ENCODE measurements at places on chromosomes 5 and 9. TPM values are rescaled to one million over a fixed set of nuclear protein-coding genes. Genes with fewer than 3 reads are reported as not detected.

GRCh38 chr9:105144076-105144475 lies 100.4 kb upstream of the SLC44A1 start:
- H3K27me3 ChIP-seq, result no peaks in the 10 kb centered on the region
- no peaks in the 10 kb centered on the region for H3K4me1 ChIP-seq
- no peak overlapping the region for H3K27ac ChIP-seq
- H3K36me3 ChIP-seq, result no peaks in the 10 kb centered on the region

DNA sequence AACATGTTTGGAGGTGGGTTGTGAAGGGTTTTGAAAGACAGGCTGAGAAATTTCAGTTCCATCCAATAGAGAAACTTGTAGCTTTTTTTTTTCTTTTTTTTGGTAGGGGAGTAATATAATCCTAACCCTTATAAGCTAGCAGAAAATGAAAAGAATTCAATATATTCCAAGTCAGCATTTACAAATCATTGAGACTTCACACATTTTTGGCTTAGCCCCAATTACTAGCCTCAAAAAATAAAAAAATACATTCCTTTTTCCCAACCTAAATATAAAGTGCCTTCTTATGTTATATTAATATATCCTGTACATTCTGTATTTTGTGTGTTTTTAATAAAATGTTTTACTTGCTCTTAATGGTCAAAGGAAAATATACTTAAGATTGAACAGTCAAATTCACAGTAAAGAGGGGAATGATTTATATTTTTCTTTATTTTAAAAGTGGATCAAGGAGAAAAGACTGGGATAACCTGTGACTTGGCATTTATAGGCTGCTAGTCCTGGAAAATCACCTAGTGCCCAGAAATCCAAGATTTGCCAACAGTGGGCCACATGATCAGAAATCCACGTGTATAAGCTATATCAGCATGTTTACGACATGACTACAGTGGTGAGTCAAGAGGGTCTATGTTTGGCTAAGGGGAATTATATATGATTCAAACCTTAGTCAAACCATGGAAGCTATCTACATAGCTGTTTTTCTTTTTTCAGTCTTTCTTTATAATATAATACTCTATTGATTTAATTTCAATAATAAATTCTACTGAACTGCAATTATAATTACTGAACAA lies 14.5 kb downstream of the HACD4 start:
- no peaks in the 10 kb centered on the region for H3K4me1 ChIP-seq
- H3K27ac ChIP-seq, result no peak overlapping the region
- H3K27me3 ChIP-seq, result no peaks in the 10 kb centered on the region
- DNase-seq, result no peak

PTGER4 gene
- 3.9 TPM for total RNA-seq

SOX30 gene
- total RNA-seq, result 0.07 TPM

DNA sequence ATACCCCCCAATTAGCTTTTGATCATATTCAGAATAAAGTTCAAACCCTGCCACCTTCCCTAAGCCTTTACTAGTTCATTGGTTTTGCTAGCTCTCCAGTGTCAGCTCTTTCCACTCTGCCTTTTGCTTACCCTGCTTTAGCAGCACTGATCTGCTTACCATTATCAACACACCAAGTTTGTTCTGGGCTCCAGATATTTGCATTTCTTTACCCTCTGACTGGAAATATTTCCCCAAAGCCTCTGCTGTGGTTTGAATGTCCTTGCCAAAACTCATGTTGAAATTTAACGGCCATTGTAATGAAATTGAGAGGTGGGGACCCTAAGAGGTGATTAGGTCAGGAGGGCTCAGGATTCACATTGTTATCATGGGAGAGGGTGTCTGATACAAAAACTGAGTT lies 99.5 kb downstream of the GCNT1 start:
- H3K36me3 ChIP-seq, result no peaks in the 10 kb centered on the region
- no peaks in the 10 kb centered on the region for H3K4me1 ChIP-seq
- DNase-seq, result no peak
- no peak overlapping the region for H3K4me3 ChIP-seq
- no peak overlapping the region for H3K27ac ChIP-seq
- H3K27me3 ChIP-seq, result no peaks in the 10 kb centered on the region

DNA sequence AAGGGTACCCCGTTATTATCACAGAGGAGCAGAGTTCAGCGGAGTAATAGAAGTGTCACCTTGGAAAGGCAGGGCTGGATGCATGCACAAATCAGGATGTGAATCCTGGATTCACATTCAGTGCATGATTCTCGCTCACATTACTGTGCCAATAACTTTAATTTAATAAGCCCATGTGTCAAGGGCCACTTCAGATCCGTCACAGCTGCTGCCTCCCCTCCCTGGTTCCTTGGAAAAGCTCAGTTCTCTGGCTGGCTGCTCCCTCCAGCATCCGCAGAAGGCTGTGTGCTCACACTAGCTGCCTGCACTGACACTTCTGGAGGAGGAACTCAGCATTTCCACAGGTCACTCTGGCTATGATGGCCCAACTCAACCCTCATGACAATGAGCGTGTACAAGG lies 256.8 kb upstream of the ADAMTS16 start:
- no peaks in the 10 kb centered on the region for H3K27me3 ChIP-seq
- H3K4me1 ChIP-seq, result no peaks in the 10 kb centered on the region
- no peak for DNase-seq
- no peaks in the 10 kb centered on the region for H3K36me3 ChIP-seq
- no peak overlapping the region for H3K4me3 ChIP-seq

DNA sequence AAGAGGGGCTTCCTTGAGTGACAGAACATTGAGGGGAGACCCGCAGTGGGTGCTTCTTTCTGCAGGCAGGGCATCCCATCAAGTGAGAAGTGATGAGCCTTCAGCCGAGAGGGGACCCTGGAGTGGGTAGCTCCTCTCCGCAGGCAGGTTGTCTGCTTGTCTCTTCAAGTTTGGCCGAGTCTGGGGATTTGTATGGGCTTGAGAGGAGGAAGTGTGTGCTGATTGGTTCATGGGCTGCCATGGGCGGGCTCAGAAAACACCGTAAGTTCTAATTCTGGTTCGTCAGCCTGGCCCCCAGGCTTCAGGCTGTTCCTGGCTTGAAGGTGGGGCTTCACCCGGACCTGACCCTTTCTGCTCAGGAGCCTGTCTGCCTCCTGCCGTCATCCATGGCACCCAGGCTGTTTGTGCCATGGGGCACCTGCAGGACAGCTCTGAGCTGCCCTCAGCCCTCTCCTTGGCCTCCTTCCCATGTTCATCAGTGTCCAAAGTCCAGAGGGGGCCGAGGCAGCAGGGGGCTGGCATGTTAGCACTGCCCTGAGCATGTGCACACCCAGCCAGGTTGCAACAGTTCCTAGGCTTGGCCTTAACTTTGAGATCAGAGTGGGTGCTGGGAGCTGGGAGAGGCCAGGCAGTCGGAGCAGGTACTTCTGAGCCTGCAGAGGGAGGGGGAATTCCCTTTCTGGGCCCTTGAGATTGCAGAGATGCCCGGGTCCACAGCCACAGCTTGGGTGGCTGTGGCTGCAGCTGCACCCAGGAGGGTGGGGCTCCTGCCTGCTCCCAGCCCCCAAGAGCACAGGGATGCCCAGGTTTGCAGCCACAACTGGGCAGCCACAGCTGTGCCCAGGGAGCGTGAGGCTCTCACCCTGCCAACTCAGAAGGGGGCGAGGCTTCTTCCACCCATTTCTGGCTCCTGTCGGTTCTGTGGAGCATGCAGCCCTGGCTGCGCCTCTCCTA lies 13.5 kb upstream of the DHFR start:
- H3K36me3 ChIP-seq, result peaks cover 16% of the 10 kb centered on the region
- no peaks in the 10 kb centered on the region for H3K27me3 ChIP-seq

HTR4 gene
- 0.12 TPM for total RNA-seq

- no peaks in the 10 kb centered on the region for H3K27me3 ChIP-seq
- H3K36me3 ChIP-seq, result no peaks in the 10 kb centered on the region
- DNase-seq, result no peak
- H3K4me1 ChIP-seq, result no peaks in the 10 kb centered on the region
- H3K4me3 ChIP-seq, result no peak overlapping the region
Measured at GRCh38 chr9:18888290-18888689, 144.7 kb downstream of the SAXO1 start.

SLC6A19 gene
- total RNA-seq, result 0.93 TPM

GRCh38 chr5:138354926-138355378 lies 2.5 kb downstream of the KDM3B start:
- no peak overlapping the region for H3K27ac ChIP-seq
- no peaks in the 10 kb centered on the region for H3K27me3 ChIP-seq
- H3K4me3 ChIP-seq, result no peak overlapping the region
- no peaks in the 10 kb centered on the region for H3K36me3 ChIP-seq

- H3K36me3 ChIP-seq, result no peaks in the 10 kb centered on the region
- no peaks in the 10 kb centered on the region for H3K27me3 ChIP-seq
- H3K27ac ChIP-seq, result no peak overlapping the region
- H3K4me1 ChIP-seq, result no peaks in the 10 kb centered on the region
Measured at GRCh38 chr5:101425339-101425859, 522.3 kb upstream of the ST8SIA4 start.

GRCh38 chr5:90529939-90530677 lies 724 bp upstream of the LYSMD3 start:
- peak overlapping the region; percentile 85 for H3K4me3 ChIP-seq
- peak overlapping the region; percentile 96 for H3K27ac ChIP-seq
- no peaks in the 10 kb centered on the region for H3K36me3 ChIP-seq

DNA sequence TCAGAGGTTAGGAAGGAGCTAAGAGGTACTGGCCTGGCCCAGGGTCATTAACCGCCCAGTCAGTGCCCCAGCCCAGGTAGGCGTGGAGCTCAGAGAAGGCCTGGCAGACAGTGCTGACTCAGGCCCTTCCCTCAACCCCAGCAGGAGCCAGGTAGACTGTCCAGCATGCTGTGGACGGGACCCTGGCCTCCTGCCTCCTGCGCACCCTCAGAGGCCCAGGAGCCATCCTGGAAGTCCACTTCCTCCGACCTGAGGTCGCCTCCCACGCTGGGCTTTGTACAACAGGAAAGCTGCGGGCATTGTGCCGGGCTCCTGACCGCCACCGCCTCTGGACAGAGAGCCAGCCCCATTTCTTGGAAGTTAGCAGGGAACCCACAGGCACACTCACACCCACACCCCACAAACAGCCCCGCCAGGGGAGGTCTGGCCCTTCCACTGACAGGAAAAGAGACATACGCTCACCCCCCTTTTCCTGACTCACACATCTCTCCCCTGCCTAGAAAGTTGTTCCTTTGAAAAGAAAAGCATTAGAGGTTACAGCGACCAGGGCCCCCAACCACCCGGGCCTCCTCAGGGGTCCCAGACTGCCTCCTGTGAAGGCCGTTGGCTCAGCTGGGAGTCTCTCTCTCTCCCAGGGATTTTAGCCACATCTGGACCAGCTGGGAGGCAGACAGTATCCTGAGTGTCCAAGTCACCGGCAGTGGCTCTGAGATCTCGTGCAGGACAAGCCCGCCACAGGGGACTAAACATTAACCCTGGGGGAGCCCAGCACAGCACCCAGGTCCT lies 7.7 kb downstream of the RALGDS start:
- peak; percentile 96 for DNase-seq
- peaks cover 32% of the 10 kb centered on the region for H3K4me1 ChIP-seq
- H3K4me3 ChIP-seq, result no peak overlapping the region

- no peaks in the 10 kb centered on the region for H3K4me1 ChIP-seq
- no peaks in the 10 kb centered on the region for H3K36me3 ChIP-seq
- no peak overlapping the region for H3K4me3 ChIP-seq
- DNase-seq, result no peak
- no peak overlapping the region for H3K27ac ChIP-seq
- H3K27me3 ChIP-seq, result no peaks in the 10 kb centered on the region
Measured at GRCh38 chr5:108398964-108399363, 17.1 kb upstream of the FBXL17 start.

- DNase-seq, result no peak
- H3K27ac ChIP-seq, result no peak overlapping the region
- H3K27me3 ChIP-seq, result no peaks in the 10 kb centered on the region
- H3K36me3 ChIP-seq, result no peaks in the 10 kb centered on the region
Measured at GRCh38 chr9:120583958-120584369, 4.0 kb upstream of the CDK5RAP2 start.

DNA sequence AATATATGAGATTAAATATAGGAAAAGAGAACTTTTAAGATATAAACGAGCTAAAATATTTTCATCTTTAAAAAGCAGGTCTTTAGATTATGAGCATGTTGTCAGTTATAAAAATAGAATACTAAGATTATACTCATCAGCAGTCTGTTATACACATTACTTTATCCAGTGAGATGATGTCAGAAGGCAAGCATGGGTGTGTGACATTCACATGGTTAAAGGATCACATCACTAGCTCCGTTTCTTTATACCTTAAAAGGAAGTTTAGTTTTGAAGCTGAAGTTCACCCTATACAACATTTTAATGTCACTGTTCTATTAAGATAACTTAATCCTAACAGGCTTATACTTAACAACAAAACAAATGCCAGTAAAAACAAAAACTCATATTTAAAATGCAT lies 59.6 kb downstream of the RICTOR start:
- H3K36me3 ChIP-seq, result no peaks in the 10 kb centered on the region
- H3K27ac ChIP-seq, result no peak overlapping the region
- H3K4me3 ChIP-seq, result no peak overlapping the region
- H3K4me1 ChIP-seq, result peaks cover 14% of the 10 kb centered on the region

FYB1 gene
- total RNA-seq, result 15.3 TPM

GRCh38 chr5:154209591-154210081 lies 19.1 kb downstream of the GALNT10 start:
- no peaks in the 10 kb centered on the region for H3K4me1 ChIP-seq
- no peak overlapping the region for H3K27ac ChIP-seq
- H3K4me3 ChIP-seq, result no peak overlapping the region
- no peaks in the 10 kb centered on the region for H3K36me3 ChIP-seq

DNA sequence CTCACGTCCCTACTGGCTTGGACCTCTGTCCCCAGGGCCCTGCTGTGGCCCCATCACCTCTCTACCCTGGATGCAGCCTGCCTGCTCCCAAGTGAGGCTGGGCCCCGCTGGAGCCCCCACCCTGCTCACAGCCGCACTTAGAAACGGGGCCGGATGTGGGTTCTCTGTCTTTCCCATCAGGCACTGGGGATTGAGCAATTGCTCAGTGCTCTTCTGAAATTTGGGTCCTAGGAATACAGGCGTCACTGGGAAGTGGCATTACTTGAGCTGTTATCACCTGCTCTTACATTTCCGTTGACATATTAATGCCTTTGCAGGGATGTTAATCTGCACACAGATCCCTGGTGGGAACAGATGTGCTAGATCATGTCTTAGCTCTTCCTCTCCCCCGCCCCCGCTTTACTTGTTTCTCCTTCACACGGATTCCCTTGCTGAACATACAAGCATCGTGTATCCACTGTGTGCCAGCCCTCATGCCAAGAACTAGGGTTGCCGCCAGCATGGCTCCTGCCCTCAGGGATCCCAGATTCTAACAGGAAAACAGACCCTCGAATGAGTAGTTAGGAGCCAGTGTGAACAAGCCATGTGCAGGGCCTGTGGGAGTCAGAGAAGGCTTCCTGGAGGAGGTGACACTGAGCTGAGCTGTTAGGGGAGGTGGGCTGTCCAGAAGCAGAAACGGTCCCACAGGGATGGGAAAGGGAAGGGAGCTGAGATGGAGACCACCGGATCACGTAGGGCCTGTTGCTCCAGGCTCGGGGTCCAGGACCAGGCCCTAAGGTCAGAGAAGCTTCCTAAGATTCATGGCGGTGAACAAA lies 65.1 kb downstream of the NEK6 start:
- no peaks in the 10 kb centered on the region for H3K27me3 ChIP-seq
- DNase-seq, result no peak
- no peaks in the 10 kb centered on the region for H3K4me1 ChIP-seq
- H3K4me3 ChIP-seq, result no peak overlapping the region
- no peak overlapping the region for H3K27ac ChIP-seq

OR1Q1 gene
- total RNA-seq, result not detected

LCN2 gene
- 6.7 TPM for total RNA-seq
